ENCODE measurements at places on chromosomes 12 and 14. TPM values are rescaled to one million over a fixed set of nuclear protein-coding genes. Genes with fewer than 3 reads are reported as not detected.

GSKIP gene
- polyA plus RNA-seq, result 6.5 TPM

CLEC9A gene
- not detected for polyA plus RNA-seq

PRPH gene
- polyA plus RNA-seq, result 2.0 TPM

TUBA1A gene
- 149 TPM for polyA plus RNA-seq

FAM186B gene
- polyA plus RNA-seq, result 0.16 TPM

FGF6 gene
- not detected for polyA plus RNA-seq

INSM2 gene
- not detected for polyA plus RNA-seq

KERA gene
- polyA plus RNA-seq, result 0.02 TPM

FAM181A gene
- polyA plus RNA-seq, result not detected

SERPINA12 gene
- not detected for polyA plus RNA-seq

PKP2 gene
- 84.6 TPM for polyA plus RNA-seq

FGD6 gene
- 2.9 TPM for polyA plus RNA-seq

SSTR1 gene
- 0.48 TPM for polyA plus RNA-seq

SALL2 gene
- 4.0 TPM for polyA plus RNA-seq

SLC38A4 gene
- 1.2 TPM for polyA plus RNA-seq

ZC2HC1C gene
- polyA plus RNA-seq, result 8.4 TPM

GXYLT1 gene
- polyA plus RNA-seq, result 2.0 TPM

CMKLR1 gene
- polyA plus RNA-seq, result 1.6 TPM

RERG gene
- polyA plus RNA-seq, result 9.1 TPM

TOMM20L gene
- not detected for polyA plus RNA-seq

TAS2R14 gene
- 1.1 TPM for polyA plus RNA-seq

CLIP1 gene
- 43.7 TPM for polyA plus RNA-seq

PAPLN gene
- polyA plus RNA-seq, result 6.0 TPM

COPZ1 gene
- 112 TPM for polyA plus RNA-seq

TAS2R20 gene
- polyA plus RNA-seq, result 0.27 TPM

TBC1D30 gene
- 0.57 TPM for polyA plus RNA-seq

ABCC9 gene
- polyA plus RNA-seq, result 12.1 TPM

TMEM229B gene
- polyA plus RNA-seq, result 3.6 TPM

GLTP gene
- 20.7 TPM for polyA plus RNA-seq

RPL36AL gene
- polyA plus RNA-seq, result 315 TPM

LRP10 gene
- 28.7 TPM for polyA plus RNA-seq

CLEC7A gene
- polyA plus RNA-seq, result 2.4 TPM

CLEC6A gene
- not detected for polyA plus RNA-seq

OR4K14 gene
- polyA plus RNA-seq, result not detected

CPM gene
- polyA plus RNA-seq, result 5.8 TPM

Measured in right cardiac atrium (tissue), 5 donors.